SIG-M5 (cell line): ENCODE measurements at places on chromosomes 16 and 17.

DNA sequence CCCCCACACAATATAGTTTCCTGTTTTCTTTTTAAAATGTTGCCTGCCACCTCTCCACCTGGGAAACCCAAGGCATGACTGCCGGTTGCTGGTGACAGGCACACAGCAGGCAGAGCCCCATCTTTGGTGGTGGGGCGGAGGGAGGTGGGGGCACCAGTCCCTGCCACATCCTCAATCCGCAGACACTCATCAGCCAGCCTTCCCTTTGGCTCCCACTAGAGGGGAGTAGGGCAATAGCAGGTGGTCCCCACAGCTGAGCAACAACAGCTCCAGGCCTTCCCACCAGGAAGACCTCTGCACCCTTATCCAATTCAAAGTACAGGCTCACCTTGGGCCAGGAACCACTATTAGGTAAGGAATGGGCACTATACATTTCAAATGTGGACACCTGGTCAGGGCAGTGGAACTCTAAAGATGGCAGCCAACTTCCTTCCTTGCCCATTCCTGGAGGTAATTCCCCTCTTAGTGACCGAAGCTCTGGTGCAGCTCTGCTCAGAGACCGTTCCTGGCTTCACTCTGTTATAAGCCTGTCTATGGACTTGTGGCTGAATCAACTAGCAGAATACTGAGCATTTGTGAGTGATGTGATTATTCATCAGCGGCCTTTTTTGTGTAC lies 13.9 kb downstream of the RECQL5 start:
- no peak for DNase-seq

DNA sequence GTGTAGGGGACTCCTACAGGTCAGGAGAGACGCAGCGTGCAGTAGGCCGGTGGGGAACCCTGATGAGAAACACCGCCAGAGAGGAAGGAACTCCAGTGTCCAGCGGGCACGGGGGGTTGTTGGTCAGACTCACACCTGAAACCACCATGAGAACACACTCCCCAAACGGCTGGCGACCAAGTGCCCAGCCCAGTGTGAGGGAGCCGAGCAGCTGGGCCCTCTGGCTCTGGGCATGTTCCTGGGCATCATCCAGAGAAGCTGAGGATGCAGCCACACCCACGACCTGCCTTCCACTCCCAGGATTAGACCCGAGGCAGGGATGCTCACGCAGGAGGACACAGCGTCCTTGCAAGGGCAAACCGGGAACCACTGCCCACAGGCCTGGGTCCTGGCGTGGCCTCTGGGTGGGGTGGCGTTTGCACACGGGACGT lies 108.3 kb upstream of the ZNF750 start:
- DNase-seq: no peak

- no peak for DNase-seq
These were observed 48.6 kb downstream of the FOXL1 start for GRCh38 chr16:86626966-86627365.

DNA sequence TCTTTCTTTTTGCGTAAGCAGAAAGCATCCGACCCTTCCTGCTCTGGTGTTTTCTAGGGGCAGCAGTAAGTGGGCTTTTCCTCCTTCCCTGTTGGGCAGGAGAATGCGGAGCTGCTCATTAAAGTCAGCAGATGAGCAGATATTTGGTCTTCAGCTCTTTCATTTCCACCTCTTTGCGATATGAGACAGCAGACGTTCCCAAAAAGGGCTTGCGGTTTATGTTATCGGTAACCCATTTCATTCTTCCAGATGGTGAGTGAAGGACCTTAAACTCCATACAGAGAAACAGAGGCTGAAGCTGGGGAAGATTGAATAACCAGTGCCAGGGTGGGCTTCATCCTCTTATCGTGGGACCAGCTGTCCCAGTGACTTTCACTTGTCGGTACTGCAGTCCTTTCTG lies 40.7 kb downstream of the KSR1 start:
- DNase-seq: no peak
